ENCODE measurements at places on chromosomes 7 and 10.
A peak's percentile ranks its signal among the peaks of the same experiment; 100 is the strongest.

DNA sequence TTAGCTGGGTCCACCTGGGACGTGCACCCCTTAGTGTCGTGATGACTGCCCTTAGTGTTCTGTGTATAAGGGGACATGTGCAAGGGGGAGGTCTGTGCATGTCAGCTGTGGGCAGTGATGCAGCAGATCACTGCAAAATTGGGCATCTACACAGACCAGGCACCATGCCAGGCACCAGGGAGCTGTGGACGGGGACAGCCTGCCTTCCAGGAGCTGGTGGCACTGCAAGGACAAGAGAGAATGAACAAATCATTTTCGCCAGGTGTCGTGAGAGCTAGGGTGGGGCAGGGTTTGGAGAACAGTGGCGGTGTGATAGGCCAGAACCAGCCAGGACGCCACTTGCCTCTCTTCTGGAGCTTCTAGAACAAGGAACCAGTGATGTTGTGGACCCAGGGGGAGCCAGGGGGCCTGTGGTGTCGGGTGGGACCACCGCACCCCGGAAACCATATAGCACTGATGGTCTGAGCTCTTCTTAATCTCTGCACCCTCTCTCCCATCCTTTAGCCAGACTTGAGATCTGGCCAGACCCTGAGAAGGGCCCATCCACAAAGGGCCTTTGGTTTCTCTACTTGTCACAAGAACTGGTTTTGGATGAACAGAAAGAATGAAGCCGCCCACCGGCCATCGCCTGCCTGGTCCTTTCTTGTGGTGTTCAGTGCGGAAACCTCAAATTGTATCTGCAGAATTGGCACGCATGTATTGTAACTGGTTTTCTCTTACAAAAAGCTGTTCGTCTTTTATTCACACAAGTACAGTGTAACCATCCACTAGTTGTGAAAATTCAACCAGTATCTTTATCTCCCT is 30.7 kb downstream of the PRF1 start:
- DNase-seq = no peak

- no peak for DNase-seq
These were observed 9.2 kb downstream of the SGMS1 start for GRCh38 chr10:50614444-50615137.

DNA sequence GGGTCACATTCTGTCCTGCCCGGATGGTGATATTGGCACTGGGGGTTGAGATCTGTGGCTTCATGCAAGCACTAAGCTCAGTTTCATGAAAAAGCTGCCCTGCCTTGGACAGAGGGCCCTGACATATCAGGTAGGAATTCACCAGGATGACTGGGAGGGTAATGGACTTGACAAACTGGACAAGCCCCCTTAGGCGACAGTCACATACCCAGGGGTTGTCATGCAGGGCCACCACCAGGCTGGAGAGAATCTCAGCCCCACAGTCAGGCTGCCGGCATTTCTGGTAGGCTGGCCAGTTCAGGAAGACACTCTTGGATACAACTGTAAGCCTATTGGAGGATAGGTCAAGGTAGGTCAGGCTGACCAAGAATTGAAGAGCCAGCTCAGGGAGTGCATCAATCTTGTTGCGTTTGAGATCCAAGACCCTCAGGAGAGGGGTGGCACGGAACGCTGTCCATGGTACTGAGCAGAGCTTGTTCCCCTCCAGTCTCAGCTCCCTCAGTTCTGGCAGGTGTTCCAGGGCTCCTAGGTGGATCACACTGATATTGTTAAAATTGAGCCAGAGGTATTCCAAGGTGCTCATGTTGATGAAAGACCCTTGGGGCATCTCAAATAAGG is 824 bp downstream of the LRIT2 start:
- no peak for DNase-seq

GRCh38 chr10:91006752-91007346 is 86.0 kb upstream of the ANKRD1 start:
- no peak for DNase-seq

DNA sequence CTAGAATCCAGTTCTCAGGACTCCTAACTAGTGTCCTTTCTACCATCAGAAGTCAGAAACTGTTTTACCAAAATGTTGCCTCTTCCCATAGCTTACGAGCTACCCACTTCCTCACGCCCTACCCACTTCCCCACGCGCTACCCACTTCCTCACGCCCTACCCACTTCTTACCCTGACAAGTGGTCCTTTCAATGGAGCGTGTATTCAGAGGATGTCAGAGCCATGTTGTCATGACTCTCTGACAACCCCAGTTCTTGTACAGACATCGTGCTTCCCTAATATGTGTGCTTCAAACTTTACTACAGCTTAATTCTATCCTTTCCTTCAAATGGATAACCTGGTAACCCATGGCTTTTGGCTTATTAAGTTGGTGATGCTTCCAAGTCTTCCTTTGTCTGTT is 84.8 kb upstream of the PHF14 start:
- DNase-seq = no peak

- no peak for DNase-seq
These were observed 119.8 kb downstream of the ZNF736 start for GRCh38 chr7:64433590-64433989.

DNA sequence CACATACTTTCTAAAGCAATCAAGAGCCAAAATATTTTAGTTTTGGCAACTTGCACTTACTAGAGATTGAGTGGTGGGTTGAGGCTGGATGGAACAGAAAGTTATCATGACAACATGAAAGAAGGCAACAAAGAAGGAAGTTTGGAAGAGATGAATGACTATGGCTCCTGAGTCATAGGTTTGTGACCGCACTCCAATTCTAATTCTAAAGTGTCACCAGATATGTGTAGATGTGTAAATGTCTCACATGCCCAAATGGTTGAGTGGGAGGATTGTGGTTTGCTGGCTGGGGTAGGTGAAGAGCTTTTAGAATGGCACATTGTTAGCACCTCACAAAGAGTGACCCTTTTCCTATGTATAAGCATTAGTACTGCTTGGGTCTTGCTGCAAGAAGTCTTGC is 20.2 kb downstream of the TAS2R16 start:
- no peak for DNase-seq

DNA sequence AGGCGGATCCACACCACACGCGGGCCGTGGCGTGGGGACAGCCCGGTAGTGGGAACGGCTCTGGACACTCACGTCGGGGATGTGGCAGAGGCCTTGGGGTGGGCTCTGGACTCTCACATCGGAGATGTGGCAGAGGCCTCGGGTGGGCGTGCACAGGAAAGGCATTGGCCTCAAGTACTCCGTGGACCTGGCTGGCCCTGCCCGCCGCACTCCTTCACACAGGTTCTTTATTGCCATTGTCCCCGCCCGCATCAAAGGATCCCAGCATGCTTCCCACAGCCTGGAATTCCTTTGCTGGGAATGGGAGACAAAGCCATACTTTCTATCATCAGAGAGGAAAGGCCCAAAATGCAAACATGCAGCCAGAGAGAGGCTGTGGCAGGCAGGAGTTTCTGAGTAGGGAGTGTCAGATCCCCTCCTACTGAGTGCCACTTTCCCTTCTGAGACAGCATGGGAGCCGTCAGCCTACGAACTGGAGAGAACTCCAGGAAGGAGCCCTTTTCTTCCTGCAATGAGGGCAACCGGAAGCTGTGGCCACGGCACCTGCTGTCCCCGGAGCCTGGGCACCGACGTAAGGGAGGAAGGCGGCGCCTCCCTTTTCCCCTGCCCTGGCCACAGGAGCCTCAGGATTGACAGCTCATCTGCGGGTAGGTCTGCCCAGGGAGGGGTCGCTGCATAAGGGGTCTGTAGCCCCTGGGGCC is 51.5 kb downstream of the RBM17 start:
- no peak for DNase-seq

- peak; percentile 70 for DNase-seq
These were observed 283.7 kb downstream of the ZEB1 start for GRCh38 chr10:31602541-31603234.

- no peak for DNase-seq
These were observed 18.7 kb downstream of the MGAM2 start for GRCh38 chr7:142130267-142130666.

GRCh38 chr7:158546214-158546613 is 41.4 kb downstream of the PTPRN2 start:
- DNase-seq = no peak

DNA sequence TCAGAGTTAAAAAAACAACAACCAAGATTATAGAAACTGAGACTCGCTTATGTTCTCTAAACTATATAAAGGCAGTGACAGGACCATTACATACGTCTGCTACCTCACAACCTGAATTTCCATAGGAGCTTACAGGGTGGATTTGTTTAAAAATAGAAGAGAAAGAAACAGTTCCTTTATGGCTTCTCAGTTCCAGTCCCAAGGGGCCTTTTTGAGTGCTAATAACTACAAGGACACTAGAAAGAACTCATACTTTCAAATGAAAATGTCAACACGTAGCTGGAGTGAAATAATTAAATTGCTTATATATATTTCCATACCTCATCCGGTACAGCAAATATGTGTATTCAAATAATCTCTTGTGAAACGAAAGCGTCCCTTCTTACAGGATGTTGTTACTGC is 19.7 kb downstream of the TSPAN12 start:
- no peak for DNase-seq

DNA sequence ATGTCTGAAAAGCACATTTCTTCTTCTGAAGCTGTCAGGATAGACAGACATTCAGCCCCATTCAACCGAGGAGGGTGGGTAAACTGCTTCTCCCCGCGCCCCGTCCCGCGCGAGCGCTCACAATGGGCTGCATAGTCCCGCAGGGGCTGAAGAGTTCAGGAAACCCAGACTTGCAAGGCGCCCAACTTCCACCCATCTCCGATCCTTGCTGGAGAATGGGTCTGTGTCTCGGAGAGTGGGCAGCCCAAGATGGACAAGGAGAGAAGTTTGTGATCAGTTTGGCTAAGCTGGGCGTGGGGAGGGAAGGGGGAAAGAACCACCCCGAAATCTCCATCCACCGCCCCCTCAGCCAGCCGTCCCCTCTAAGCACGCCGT is 686 bp downstream of the AASS start:
- peak; percentile 33 for DNase-seq

- DNase-seq = peak; percentile 28
These were observed 4.3 kb upstream of the YKT6 start for GRCh38 chr7:44196450-44196872.

GRCh38 chr10:24505759-24506158 is 217.9 kb downstream of the ARHGAP21 start:
- DNase-seq = peak; percentile 94

DNA sequence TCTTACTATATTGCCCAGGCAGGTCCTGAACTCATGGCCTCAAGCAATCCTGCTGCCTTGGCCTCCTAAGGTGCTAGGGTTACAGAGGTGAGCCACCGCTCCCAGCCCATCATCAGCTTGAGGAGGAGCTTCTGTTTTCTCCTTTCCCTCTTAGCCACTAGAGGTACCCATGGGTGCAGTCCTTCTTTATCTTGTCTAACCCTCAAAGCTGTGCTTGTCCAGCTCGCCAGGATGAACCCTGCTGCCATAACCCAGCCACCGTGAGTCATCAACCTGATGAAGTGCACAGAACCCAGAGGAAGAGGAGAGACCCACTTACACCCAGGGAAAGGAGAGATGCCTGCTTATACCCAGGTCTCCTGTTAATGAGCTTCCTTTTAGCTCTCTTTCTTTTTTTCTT is 133.4 kb downstream of the CUL2 start:
- no peak for DNase-seq

GRCh38 chr10:24277277-24277676 is 68.3 kb downstream of the KIAA1217 start:
- DNase-seq = no peak

DNA sequence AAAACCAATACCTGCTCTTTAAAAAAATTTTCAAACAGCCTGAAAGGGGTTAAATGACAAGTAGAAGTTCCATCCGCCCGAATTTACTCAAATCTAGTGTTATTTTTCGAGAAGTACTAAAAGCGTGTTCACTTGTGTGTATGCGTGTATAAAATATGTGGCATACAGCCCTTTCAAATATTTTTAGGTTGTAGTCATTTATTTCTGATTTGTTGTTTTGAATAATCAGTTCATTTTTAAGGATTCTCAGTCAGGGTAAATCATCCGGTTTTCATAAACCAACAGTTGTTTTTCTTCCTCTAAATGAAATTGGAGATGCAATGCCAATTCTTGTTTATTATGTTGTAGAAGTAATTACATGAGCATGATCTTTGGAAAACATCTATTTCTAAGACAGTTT is 6.9 kb upstream of the SUN1 start:
- no peak for DNase-seq

GRCh38 chr7:72037516-72037915 is 374.6 kb downstream of the CALN1 start:
- DNase-seq = peak; percentile 80

DNA sequence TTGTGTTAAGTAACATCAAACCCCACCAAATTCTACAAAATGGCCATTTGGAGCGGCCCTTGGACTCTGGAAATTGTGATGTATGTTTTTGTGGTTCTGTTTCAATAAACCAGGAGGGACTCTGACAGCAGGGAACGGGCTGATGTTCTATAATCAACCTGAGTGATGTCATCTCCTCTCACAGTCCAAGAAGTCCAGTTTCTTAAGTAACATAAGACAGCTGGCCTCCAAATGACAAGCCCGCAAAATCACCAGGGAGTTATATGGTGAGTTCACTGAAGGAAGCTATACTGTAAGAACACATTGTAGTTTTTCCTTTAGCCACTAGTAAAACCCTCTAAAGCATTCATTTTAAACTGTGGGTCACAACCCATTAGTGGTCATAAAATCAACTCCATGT is 34.0 kb downstream of the GOT1 start:
- DNase-seq = no peak

DNA sequence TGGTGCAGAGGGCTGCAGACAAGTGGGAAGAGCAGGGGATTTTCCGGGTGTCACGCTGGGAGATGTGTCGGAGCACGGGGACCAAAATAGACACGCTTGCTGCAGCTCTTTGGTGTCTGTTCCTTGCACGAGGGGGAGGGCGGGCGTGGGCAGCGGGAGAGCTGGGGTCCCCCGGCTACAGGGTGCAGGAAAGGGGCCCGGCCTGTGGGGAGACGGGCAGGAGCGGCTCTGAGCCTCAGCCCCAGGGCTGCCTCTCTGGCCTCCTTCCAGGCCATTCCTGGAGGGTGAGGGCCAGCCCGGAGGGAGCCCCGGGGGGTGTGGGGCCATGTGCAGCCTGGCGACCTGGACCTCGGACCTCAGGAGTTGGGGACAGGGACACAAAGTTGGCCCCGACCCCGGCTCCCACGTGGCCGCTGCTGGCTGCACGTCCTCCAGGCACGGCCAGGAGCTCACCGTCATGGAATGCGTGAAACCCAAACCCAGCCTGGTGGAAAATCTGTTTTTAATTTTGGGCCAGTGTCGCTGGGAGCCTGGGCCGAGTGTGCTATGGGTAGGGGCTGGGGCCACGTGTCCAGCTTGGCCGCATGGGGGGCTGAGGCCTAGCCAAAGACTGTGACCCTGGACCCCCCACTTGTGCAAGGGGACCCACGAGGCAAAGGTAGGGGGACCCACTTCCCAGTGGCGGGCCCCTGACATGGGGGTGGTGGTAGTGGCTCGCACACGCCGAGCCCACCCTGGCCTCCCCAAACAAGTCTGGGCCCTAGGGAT is 6.6 kb downstream of the TTYH3 start:
- DNase-seq = no peak

GRCh38 chr10:59078978-59079377 is 97.5 kb upstream of the PHYHIPL start:
- no peak for DNase-seq

- no peak for DNase-seq
These were observed 955.6 kb downstream of the GATA3 start for GRCh38 chr10:9010093-9010492.

Measured in dermis microvascular lymphatic vessel endothelial cell (primary cell).